ENCODE measurements at places on chromosomes 5 and 9.

GRCh38 chr9:71498691-71499090 is 269.6 kb downstream of the CEMIP2 start:
- no peak overlapping the region for H3K27ac ChIP-seq
- H3K4me1 ChIP-seq = no peaks in the 10 kb centered on the region
- no peak overlapping the region for H3K4me3 ChIP-seq
- H3K36me3 ChIP-seq = no peaks in the 10 kb centered on the region

GRCh38 chr5:63962279-63962678 is at the start of gene HTR1A:
HTR1A (minus strand) TSS chr5:63962445; CDS start chr5:63961719, 726 bp downstream.
- no peak for DNase-seq
- H3K4me1 ChIP-seq = no peaks in the 10 kb centered on the region
- no peaks in the 10 kb centered on the region for H3K36me3 ChIP-seq
- H3K27ac ChIP-seq = no peak within 1 kb of the TSS
- no peaks in the 10 kb centered on the region for H3K27me3 ChIP-seq
- H3K4me3 ChIP-seq = no peak within 1 kb of the TSS

GRCh38 chr5:112210430-112211005 is 208.6 kb downstream of the EPB41L4A start:
- H3K4me3 ChIP-seq = no peak overlapping the region
- H3K27ac ChIP-seq = no peak overlapping the region
- no peaks in the 10 kb centered on the region for H3K27me3 ChIP-seq
- H3K36me3 ChIP-seq = no peaks in the 10 kb centered on the region

DNA sequence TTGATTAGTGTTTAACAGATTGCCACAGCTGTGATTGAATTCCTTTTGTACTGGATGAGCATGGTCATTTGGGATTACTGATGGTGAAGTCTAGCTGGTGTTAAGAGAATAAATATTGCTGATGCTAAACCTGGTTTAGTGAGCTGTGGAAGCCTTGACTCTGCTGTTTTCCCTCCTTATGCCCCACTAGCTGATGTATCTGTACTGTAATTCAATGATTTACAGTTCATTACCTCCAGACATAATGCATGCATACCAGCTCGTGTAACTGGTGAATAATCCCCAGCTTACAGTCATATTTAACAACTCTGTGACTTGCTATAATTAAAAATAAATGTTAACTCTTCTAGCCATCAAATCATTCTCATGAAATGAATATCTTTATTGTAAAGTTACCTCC is 1.7 kb upstream of the CMYA5 start:
- no peaks in the 10 kb centered on the region for H3K4me1 ChIP-seq
- no peak overlapping the region for H3K4me3 ChIP-seq
- no peaks in the 10 kb centered on the region for H3K27me3 ChIP-seq
- DNase-seq = no peak
- peaks cover 8% of the 10 kb centered on the region for H3K36me3 ChIP-seq
- H3K27ac ChIP-seq = no peak overlapping the region

- no peaks in the 10 kb centered on the region for H3K27me3 ChIP-seq
- H3K27ac ChIP-seq = no peak overlapping the region
- DNase-seq = no peak
- H3K4me1 ChIP-seq = no peaks in the 10 kb centered on the region
Observed at GRCh38 chr9:2663461-2664173, 42.0 kb downstream of the VLDLR start.

- H3K4me3 ChIP-seq = no peak overlapping the region
- no peak overlapping the region for H3K27ac ChIP-seq
- DNase-seq = no peak
Observed at GRCh38 chr5:84248013-84248412, 136.7 kb downstream of the EDIL3 start.

GRCh38 chr5:67462147-67462546 is 265.5 kb upstream of the CD180 start:
- no peak overlapping the region for H3K27ac ChIP-seq
- no peaks in the 10 kb centered on the region for H3K4me1 ChIP-seq
- DNase-seq = no peak
- no peaks in the 10 kb centered on the region for H3K36me3 ChIP-seq
- H3K27me3 ChIP-seq = no peaks in the 10 kb centered on the region

- H3K27me3 ChIP-seq = no peaks in the 10 kb centered on the region
- H3K4me1 ChIP-seq = no peaks in the 10 kb centered on the region
- DNase-seq = no peak
- no peak overlapping the region for H3K27ac ChIP-seq
- H3K4me3 ChIP-seq = no peak overlapping the region
- H3K36me3 ChIP-seq = no peaks in the 10 kb centered on the region
Observed at GRCh38 chr5:179199246-179199645, 139.1 kb downstream of the ZNF354C start.

DNA sequence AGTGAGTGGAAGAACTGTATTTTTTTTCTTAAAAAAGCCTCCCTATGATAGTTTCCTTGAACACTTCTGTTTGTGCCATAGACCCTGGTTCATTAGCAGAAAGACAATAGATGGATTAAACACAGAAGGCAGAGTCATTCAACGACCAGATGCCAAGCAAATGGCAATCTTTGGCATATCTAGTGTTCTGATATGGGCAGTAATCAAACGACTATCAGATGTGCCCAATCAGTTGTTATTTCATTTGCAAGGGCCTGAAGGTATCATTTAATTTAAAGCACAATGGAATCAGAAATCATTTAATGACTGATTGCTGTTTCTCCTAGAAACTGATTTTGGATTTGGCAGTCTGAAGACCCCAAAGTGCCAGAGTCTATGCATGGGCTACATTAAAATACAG is 61.3 kb downstream of the SGCD start:
- no peak for DNase-seq
- no peak overlapping the region for H3K27ac ChIP-seq
- H3K4me3 ChIP-seq = no peak overlapping the region

DNA sequence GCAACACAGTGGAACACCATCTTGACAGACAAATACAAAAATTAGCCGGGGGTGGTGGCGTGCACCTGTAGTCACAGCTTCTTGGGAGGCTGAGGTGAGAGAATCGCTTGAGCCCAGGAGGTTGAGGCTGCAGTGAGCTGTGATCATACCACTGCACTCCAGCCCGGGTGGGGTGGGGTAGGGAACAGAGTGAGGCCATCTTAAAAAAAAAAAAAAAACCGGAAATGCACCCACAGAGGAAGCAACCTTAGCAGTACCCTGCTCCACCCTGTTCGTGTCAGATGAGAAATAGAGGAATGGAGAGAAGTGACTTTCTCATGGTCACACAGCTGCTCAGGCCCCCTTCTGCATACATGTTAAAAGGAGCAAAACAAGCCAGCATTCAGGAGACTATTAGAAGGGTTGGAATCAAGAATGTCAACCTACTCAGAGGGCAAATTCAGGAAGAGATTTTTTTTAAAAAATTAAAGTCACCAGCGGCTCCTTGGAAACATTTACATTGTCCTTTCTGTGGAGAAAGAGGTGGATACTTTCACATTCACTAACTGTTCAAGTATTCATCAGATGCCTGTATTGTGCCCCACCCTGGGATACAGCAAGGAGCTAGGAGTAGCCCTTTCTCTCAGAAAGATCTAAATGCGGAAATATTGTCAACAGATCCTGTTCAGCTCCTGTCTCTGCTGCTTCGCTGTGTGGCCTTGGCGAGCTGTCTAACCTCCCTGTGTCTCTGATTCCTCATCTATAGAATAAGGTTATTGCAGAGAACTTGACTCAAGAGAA is 41.0 kb downstream of the CYFIP2 start:
- H3K4me1 ChIP-seq = no peaks in the 10 kb centered on the region
- DNase-seq = no peak
- no peaks in the 10 kb centered on the region for H3K27me3 ChIP-seq
- no peak overlapping the region for H3K4me3 ChIP-seq
- no peak overlapping the region for H3K27ac ChIP-seq

DNA sequence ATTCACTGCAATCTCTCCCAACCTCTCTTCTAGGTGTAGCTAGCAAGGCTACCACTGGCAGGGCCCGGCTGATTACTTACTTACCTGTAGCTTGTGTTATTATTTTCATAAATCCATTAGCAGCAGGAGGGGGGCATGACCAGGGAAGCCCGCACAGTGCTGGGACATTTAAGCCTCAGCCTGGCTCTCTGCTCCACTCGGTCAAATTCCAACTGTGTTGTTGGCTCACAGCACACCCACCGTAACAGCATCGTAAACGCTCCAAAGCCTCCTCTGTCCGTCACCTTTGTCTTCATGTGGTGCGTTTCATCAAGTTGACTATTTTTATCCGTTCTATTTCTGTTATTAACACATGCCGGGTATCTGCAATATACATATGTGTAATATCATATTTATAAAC is 264.7 kb downstream of the NSG2 start:
- DNase-seq = no peak
- H3K27me3 ChIP-seq = peaks cover 4% of the 10 kb centered on the region
- no peak overlapping the region for H3K4me3 ChIP-seq
- no peak overlapping the region for H3K27ac ChIP-seq
- H3K36me3 ChIP-seq = no peaks in the 10 kb centered on the region
- H3K4me1 ChIP-seq = no peaks in the 10 kb centered on the region

GRCh38 chr9:31585158-31585557 is 799.3 kb upstream of the ACO1 start:
- H3K27ac ChIP-seq = no peak overlapping the region
- H3K36me3 ChIP-seq = no peaks in the 10 kb centered on the region
- no peak overlapping the region for H3K4me3 ChIP-seq
- no peaks in the 10 kb centered on the region for H3K27me3 ChIP-seq
- DNase-seq = no peak
- H3K4me1 ChIP-seq = no peaks in the 10 kb centered on the region

GRCh38 chr9:133534346-133535291 is at the start of gene ADAMTSL2:
ADAMTSL2 (plus strand) TSS chr9:133534704; CDS start chr9:133536713, 2,009 bp downstream.
- no peak within 1 kb of the TSS for H3K27ac ChIP-seq
- H3K4me1 ChIP-seq = no peaks in the 10 kb centered on the region
- H3K27me3 ChIP-seq = no peaks in the 10 kb centered on the region
- no peak for DNase-seq

- no peaks in the 10 kb centered on the region for H3K4me1 ChIP-seq
- no peaks in the 10 kb centered on the region for H3K27me3 ChIP-seq
- H3K27ac ChIP-seq = no peak overlapping the region
Observed at GRCh38 chr5:26691486-26691885, 346.9 kb downstream of the CDH9 start.

DNA sequence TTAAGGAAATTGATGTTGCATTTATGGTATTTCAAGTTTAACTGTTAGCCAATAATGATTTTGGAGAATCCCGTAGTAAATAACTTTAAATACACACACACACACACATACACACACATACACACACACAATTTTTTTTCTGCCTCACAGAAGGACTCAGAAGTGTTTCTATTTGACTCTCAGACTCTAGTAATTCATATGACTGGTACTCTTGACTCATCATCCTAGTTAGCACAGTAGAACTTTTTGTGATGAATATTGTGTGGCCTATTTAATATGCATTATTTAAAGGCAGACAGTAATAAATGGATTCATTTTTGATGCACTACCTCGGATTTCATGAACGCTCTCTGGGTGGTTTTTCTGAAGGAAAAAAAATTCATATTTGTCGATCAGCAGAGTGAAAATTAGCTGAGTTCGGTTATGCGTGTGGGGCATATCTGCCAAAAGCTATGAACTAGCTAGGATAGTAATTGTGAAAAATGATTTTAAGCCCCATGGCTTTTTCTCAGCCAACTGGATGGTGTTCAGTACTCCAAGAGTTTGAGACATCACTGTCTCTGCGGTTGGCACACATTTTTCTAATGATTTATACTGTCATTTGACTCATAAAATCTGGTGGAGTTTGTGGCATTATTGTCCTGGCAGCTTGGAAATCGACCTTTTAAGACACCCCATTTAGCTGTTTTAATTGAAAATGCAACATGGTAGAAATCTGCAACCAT is 102.2 kb downstream of the PCSK5 start:
- no peaks in the 10 kb centered on the region for H3K4me1 ChIP-seq
- no peaks in the 10 kb centered on the region for H3K27me3 ChIP-seq
- H3K36me3 ChIP-seq = no peaks in the 10 kb centered on the region
- no peak overlapping the region for H3K27ac ChIP-seq
- no peak for DNase-seq
- H3K4me3 ChIP-seq = no peak overlapping the region

GRCh38 chr5:57069115-57069835 is 104.6 kb upstream of the GPBP1 start:
- H3K4me1 ChIP-seq = peaks cover 8% of the 10 kb centered on the region
- no peak for DNase-seq
- no peaks in the 10 kb centered on the region for H3K27me3 ChIP-seq
- no peaks in the 10 kb centered on the region for H3K36me3 ChIP-seq

DNA sequence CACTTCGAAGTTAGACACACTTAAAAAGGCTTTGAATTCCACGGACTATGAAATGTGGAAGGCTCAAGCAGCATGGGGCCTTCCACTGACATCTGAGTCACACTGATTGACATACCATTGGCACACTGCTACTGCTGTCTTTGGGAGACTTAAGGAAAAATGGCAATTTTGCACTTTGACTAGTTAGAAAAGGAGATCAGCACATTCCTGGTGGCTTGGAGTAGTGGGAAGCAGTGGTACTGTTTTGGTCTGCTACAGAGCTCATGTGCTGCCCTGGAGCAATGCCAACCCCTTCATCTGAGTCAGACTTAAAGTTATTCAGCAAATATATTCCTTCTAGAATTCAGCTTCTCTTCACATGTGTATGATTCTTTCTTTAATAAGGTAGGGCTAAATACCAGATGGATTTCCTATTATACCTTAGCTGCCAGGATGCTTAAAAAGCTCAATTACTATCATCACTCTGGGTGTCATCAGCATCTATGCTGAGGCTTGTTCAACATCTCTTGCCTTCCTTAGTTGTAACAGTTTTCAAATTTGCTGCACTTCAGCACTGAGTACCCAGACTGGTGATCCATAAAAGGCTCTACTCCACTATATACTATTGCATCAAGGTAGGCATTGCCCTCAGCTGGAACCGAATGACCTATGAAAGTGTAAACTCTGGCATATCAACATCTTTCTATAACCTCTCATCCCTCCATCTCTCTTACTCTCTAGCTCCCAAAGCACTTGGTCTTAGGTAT is 42.3 kb upstream of the MOCS2 start:
- H3K27ac ChIP-seq = no peak overlapping the region
- no peak overlapping the region for H3K4me3 ChIP-seq
- H3K4me1 ChIP-seq = no peaks in the 10 kb centered on the region
- DNase-seq = no peak
- no peaks in the 10 kb centered on the region for H3K36me3 ChIP-seq

DNA sequence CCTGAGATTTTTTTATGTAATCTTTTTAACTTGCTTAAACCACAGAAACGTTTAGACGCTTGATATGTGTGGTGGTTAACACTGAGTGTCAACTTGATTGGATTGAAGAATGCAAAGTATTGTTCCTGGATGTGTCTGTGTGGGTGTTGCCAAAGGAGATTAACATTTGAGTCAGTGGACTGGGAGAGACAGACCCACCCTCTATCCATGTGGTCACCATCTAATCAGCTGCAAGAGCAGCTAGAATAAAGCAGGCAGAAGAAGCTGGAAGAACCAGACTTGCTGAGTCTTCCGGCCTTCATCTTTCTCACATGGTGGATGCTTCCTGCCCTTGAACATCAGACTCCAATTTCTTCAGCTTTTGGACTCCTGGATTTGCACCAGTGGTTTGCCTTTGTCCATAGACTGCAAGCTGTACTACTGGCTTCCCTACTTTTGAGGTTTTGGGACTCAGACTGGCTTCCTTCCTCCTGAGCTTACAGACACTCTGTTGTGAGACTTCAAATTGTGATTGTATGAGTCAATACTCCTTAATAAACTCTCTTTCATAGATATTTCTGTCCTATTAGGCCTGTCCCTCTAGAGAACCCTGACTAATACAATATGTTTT is 816.0 kb upstream of the CDH9 start:
- H3K4me3 ChIP-seq = no peak overlapping the region

- DNase-seq = peak; percentile 48
- peaks cover 24% of the 10 kb centered on the region for H3K4me1 ChIP-seq
- no peaks in the 10 kb centered on the region for H3K27me3 ChIP-seq
- no peaks in the 10 kb centered on the region for H3K36me3 ChIP-seq
- peak overlapping the region; percentile 52 for H3K27ac ChIP-seq
Observed at GRCh38 chr9:127187231-127187956, 65.0 kb upstream of the ANGPTL2 start.
